ENCODE measurements at places on chromosomes 13 and 19.

DNA sequence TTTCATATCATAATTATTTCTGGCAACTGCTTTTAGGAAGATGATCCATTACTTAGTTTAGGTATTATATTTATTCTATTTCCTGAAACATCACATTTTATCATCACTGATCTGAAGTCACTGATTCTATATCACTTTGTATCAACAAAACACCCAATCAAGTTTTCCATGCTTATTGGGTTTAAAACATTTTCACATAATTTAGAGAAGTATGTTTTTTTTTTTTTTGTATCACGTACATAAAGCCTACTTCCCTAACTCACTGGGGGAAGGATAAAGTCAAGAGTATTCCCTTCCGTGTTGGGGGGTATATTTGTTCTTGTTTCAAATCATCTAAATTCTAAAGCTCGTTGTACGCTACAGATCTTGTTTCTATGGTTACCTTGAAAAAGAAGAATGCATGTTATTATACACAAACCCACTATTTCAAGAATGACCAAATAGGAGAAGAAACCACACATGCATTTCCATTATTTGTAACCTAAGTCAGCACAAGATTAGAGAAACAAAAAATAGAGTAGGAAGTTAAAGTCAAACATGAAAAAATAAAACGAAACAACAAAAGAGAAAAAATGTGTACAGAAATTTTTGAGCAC, 637.2 kb upstream of the MIR17HG start:
- DNase-seq = no peak
- no peaks in the 10 kb centered on the region for H3K27me3 ChIP-seq
- H3K4me3 ChIP-seq = no peak overlapping the region
- H3K4me1 ChIP-seq = no peaks in the 10 kb centered on the region
- no peaks in the 10 kb centered on the region for H3K36me3 ChIP-seq

- no peaks in the 10 kb centered on the region for H3K36me3 ChIP-seq
- no peak overlapping the region for H3K4me3 ChIP-seq
- no peak overlapping the region for H3K27ac ChIP-seq
- no peak for DNase-seq
- H3K4me1 ChIP-seq = no peaks in the 10 kb centered on the region
These were observed 667.9 kb upstream of the SLITRK5 start for GRCh38 chr13:87003265-87003664.

- H3K36me3 ChIP-seq = peaks cover 2% of the 10 kb centered on the region
- H3K4me3 ChIP-seq = no peak overlapping the region
- no peaks in the 10 kb centered on the region for H3K4me1 ChIP-seq
- DNase-seq = no peak
These were observed 24.6 kb upstream of the ATP8A2 start for GRCh38 chr13:25347151-25347550.

DNA sequence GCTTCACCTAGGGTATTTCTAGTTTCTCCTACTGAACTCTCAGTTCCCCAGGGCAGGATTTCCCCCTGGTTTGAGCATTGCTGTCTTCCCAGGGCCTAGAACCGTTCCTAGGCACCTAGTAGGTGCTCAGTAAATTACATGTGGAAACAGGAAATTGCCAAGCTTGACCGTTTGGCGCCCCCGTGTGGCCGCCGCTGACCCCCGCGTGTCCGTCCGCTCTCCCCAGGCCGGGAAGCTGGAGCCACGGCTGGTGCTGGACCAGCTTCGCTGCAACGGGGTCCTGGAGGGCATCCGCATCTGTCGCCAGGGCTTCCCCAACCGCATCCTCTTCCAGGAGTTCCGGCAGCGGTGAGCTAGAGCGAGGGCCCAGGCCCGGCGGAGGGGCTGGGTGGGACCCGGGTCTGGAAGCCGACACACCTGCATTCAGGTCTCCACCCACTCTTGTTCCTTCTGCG, 55.5 kb downstream of the MYH14 start:
- no peak for DNase-seq
- H3K27ac ChIP-seq = no peak overlapping the region
- no peak overlapping the region for H3K4me3 ChIP-seq
- no peaks in the 10 kb centered on the region for H3K27me3 ChIP-seq

DNA sequence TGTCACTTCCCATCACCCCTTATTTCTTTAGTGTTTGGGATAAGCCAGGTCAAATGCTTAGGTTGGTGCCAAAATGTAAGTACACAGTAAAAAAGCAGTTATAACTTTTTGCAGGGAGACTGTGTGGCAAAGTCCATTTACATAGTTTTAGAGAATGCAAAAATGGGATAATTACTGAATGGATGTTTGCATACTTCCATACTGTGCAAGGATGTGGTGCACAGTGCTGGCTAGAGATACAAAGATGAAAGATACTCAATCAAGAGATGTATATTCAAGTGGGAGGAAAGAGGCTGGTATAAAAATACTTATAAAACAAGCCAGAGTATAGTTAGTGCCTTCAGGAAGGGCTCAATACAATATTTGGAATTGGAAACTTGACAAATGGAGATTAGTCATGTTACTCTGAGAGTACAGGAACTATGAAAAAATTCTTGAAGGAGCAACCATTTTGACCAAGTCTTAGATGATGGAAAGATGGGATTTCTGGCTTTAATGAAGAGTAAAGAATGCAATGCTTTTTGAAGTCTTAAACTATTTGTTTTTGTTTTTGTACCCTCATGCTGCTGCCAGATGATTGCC, 8.0 kb downstream of the PDS5B start:
- H3K27ac ChIP-seq = no peak overlapping the region
- no peaks in the 10 kb centered on the region for H3K36me3 ChIP-seq
- no peak for DNase-seq
- no peaks in the 10 kb centered on the region for H3K4me1 ChIP-seq
- H3K4me3 ChIP-seq = no peak overlapping the region
- H3K27me3 ChIP-seq = no peaks in the 10 kb centered on the region

- no peak overlapping the region for H3K27ac ChIP-seq
- no peak overlapping the region for H3K4me3 ChIP-seq
- H3K36me3 ChIP-seq = no peaks in the 10 kb centered on the region
- H3K27me3 ChIP-seq = no peaks in the 10 kb centered on the region
- no peaks in the 10 kb centered on the region for H3K4me1 ChIP-seq
These were observed 29.6 kb upstream of the KIR3DL3 start for GRCh38 chr19:54694648-54695047.

DNA sequence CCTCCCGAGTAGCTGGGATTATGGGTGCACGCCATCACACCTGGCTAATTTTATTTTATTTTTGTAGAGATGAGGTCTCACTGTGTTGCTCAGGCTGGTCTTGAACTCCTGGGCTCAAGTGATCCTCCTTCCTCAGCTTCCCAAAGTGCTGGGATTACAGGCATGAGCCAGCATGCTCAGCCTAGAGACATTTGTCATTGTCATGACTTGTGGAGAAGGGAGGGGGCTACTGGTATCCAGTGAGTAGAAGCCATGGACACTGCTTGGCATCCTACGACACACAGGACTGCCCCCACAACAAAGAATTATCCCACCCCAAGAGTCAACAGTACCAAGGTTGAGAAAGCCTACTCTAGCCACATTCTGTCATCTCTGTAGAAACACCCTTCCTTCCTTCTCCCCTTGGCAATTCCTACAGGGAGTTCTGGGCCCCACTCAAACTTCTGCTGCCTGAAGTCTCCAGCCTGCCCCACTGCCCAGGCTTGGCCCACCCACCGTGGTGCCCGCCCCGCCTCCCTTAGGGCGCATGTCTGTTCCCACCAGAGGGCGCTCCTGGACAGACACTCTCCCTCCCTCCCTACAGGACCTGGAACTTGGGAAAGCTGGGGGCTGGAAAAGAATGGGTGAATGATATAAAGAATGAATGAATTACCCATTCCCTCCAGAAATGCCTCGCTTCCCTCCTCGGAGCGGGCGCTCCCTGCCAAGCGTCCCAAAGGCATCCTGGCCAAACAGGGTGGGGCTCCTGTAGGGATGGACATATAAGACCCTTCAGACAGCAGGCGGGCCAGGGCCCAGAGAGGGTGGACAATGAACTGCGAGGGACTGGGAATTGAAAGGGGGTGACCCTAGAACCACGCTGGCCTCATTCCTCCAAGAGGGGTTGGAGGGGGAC, 5.5 kb upstream of the EMP3 start:
- no peaks in the 10 kb centered on the region for H3K4me1 ChIP-seq
- no peaks in the 10 kb centered on the region for H3K36me3 ChIP-seq
- H3K4me3 ChIP-seq = no peak overlapping the region

GRCh38 chr13:87942205-87942604, 271.0 kb downstream of the SLITRK5 start:
- no peak for DNase-seq
- H3K4me3 ChIP-seq = no peak overlapping the region

DNA sequence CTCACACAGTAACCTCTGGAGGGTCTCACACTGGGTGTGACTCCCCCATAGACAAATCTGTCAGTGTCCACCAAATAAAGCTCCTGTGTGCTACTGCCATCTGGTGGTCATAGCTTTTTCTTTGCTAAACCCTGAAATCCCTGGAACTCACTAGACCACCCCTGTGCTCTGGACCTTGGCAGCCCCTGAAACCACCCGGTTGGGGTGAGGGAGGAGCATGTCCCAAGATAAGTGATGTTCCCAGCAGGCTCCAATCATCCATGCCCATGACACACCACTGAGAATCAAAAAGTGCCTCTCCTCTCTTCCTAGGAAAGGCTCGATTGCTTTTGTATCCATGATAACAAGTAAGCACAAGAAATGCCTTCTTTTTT, 6.5 kb upstream of the HSD17B14 start:
- no peaks in the 10 kb centered on the region for H3K4me1 ChIP-seq
- H3K27me3 ChIP-seq = no peaks in the 10 kb centered on the region
- no peak overlapping the region for H3K27ac ChIP-seq
- H3K4me3 ChIP-seq = no peak overlapping the region
- peak; percentile 69 for DNase-seq

GRCh38 chr19:48806818-48807589, 3.8 kb downstream of the BCAT2 start:
- no peaks in the 10 kb centered on the region for H3K36me3 ChIP-seq
- DNase-seq = no peak
- no peaks in the 10 kb centered on the region for H3K4me1 ChIP-seq
- H3K4me3 ChIP-seq = no peak overlapping the region

DNA sequence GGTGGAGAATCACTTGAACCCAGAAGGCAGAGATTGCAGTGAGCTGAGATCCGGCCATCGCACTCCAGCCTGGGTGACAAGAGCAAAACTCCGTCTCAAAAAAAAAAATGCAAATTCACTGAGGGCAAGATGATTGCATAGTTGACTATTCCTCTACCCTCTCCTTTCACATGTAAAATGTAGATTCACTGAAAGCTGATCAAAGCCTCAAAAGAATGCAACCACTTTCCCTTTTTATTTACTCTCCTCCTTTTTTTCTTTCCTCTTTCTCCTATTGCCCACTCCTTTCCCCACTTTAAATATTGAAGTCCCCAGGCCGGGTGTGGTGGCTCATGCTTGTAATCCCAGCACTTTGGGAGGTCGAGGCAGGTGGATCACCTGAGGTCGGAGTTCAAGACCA, 6.3 kb downstream of the TEX101 start:
- H3K4me3 ChIP-seq = no peak overlapping the region
- DNase-seq = no peak
- no peaks in the 10 kb centered on the region for H3K27me3 ChIP-seq
- no peak overlapping the region for H3K27ac ChIP-seq
- H3K36me3 ChIP-seq = no peaks in the 10 kb centered on the region

- DNase-seq = no peak
- H3K4me3 ChIP-seq = no peak overlapping the region
- no peaks in the 10 kb centered on the region for H3K27me3 ChIP-seq
- H3K36me3 ChIP-seq = no peaks in the 10 kb centered on the region
These were observed 147.1 kb downstream of the URI1 start for GRCh38 chr19:30089086-30089665.

- no peak overlapping the region for H3K27ac ChIP-seq
- DNase-seq = no peak
- no peak overlapping the region for H3K4me3 ChIP-seq
- no peaks in the 10 kb centered on the region for H3K4me1 ChIP-seq
These were observed 884.7 kb downstream of the DIAPH3 start for GRCh38 chr13:59279028-59279427.

Data from ascending aorta (tissue), 2 donors.